ENCODE measurements at places on chromosomes 4 and X.

GRCh38 chrX:19358521-19358920 is 14.8 kb downstream of the PDHA1 start:
- DNase-seq, result no peak

DNA sequence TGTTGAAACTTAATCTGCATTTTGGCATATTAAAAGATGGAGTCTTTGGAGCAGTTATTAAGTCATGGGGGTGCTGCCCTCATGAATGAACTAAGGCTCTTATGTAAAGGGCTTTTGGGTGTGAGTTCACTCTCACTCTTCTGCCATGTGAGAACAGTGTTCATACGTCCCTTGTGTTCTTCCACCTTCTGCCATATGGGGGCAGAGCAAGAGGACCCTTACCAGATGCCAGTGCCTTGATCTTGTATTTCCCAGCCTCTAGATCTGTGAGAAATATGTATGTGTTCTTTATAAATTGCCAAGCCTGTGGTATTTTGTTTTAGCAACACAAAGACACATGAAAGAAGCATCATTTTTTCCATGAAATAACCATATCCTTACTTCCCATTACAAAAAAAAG is 213.9 kb downstream of the SPOCK3 start:
- DNase-seq, result no peak

GRCh38 chr4:38780833-38781484 is 1.8 kb downstream of the TLR10 start:
- no peak for DNase-seq

- DNase-seq, result no peak
Measured at GRCh38 chrX:35289952-35290351, 347.4 kb downstream of the FAM47B start.

- DNase-seq, result no peak
Measured at GRCh38 chrX:42978655-42979379, 200.9 kb upstream of the PPP1R2C start.

DNA sequence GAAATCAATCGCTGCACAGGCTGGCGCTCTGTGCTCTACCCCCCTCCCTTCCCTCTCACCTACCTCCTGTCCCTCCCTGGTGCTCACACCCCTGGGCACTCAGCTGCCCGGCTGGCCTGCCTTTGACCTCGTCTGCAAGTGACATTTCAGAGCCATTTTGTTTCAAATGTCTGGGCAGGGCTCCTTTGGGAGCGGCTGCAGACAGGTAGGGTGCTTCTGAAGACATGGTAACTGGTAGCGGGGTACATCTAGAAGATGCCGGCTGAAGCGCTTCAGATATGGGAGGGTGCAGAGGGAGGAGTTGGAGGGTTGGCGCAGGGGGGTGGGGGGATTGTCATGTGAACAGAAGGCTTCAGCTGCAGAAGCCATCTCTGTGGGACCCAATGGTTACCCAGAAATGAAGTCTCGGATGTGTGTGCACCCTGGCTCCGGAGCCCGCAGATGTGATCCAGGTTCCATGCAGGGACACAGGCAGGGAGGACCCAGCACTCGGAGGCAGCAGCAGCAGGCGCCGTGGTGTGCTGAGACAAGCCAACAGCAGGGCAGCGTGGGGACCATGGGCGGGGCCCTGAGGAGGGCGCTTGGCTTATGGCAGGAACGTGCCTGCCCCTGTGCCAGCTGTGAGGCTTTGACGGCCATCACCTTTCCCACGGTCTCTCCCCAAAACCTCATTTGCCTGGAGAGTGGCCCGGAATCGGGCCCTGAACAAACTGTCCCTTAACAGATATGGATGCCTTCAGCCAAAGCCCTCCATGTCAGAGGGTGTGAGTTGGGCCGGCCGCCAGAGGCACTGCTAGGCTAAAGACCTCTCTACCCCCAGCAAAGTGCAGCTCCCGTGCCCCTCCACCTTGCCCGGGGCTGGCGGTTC is 7.6 kb upstream of the DUSP9 start:
- no peak for DNase-seq

GRCh38 chr4:153488006-153488891 is 22.1 kb downstream of the TMEM131L start:
- DNase-seq, result peak; percentile 69

Data from stimulated activated CD4-positive, alpha-beta T cell treated with anti-CD3 and anti-CD28 coated beads, TNF-alpha, amount 100 ng/mL, for 48 hours (primary cell).